Fibroblast of skin of right biceps (primary cell): ENCODE measurements at places on chromosomes 5 and 9.

- peak; percentile 91 for DNase-seq
Observed at GRCh38 chr5:34656001-34656699, at the start of gene RAI14. RAI14 (plus strand) TSS chr5:34656328; CDS start chr5:34686920, 30,592 bp downstream.

DNA sequence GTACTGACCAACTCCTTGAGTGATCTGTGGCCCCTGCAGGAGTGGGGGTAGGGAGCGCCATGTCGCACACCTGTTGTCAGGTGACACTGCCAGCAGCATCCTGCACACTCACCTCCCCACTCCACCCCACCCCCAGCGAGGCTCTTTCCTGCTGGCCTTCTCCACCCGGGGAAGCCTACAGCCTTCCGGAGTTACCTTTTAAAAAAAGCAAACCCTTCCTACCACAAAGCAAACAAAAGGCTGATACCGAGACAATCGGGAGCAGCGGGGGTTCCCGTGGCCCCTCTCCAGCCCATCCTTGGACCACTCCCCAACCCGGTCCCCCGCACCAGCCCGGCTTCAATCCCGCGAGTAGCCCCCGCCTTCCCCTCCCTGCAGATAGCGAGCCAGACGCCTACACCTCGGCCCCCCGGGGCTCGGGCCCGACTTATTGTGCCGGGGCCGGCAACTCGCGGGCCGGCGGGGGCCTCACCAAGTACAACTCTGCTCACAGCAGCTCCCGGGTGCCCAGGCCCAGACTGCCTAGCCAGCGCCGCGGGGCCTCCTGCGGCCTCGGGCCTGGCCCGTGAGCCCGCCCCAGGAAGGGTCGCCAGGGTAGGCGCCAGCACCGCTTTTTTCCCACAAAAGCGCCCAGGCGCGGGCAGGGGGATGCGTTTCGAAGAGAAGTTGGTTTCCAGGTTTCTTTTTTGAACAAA lies 724 bp downstream of the MACROH2A1 start:
- peak; percentile 36 for DNase-seq

DNA sequence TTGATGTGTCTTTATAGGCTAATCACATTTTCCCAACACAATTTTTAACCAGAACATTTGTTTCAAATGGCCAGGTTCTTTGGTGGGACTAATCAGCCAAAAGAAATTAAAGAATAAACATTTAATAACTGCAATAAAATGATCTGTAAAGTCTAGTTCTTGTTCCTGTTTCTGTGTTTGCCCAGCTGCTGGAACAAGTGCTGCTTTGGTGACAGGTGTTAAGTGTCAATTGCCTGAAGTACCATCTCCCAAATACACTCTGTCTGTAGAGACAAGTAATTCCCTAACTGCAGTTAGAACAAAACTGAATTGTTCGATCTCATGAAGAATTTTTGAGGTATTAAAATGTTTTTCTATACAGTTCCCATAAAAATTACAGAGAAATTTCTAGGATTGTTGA lies 402.3 kb upstream of the CHD1 start:
- no peak for DNase-seq

GRCh38 chr5:98514215-98514614 lies 259.2 kb upstream of the RGMB start:
- peak; percentile 46 for DNase-seq

DNA sequence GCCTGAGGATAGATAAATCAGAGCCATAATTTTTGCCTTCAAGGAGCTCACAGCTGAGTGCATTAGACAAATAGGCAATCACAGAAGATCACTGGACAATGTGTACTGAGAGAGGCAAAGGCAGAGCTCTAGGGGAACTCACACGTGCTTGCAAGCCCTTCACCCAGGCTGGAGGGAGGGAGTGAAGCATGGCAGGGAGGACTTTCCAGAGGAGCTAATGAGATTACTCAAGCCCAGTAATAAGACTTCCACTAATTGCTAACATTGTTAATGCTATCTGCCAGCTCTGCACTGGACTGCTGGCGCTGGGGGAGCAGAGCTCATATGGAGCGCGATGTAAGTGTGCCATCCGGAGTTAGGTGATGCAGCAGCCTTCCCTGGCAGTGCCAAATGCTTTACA lies 408.4 kb downstream of the NTRK2 start:
- DNase-seq = no peak

GRCh38 chr5:65151614-65152013 lies 330.1 kb downstream of the ADAMTS6 start:
- DNase-seq = no peak

- DNase-seq = peak; percentile 90
Observed at GRCh38 chr5:5342784-5343183, 79.7 kb upstream of the ICE1 start.

DNA sequence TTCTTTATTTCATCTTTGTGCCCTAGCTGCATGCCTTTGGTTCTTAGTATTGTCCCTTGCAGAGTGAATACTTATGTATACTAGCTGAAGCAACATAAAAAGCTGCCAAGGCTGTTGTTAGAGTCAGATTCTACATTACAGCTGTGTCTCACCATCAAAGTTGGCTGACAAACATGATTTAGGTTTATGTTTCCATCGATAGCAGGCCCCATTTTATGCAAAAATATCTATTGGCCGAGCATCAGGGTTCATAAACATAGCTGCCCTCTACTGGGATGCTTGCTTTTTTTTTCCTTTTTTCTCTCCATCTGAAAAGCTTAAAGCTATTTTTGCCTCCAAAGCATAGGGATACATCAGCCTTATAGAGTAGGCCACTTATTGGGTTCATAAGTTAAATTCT lies 68.0 kb downstream of the FAM174A start:
- no peak for DNase-seq

DNA sequence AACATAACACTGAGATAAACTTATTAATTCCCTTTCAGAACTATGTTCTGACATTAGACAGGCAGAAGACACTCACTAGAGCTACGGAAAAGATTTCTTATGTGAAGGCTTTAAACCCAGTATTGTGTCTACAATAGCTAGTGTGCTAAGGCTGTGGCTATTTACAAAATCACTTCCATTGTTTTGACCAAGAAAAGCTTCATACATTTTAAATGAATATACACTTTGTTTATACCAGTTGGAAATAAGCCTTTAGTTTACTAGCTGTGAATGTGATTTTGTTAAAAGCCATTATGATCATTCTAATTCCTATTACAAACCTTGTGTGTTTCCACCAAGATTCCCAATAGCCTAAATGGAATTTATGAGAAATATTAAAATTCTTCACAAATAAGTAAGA lies 83.0 kb downstream of the AGTPBP1 start:
- no peak for DNase-seq

GRCh38 chr5:96963267-96963666 lies 27.4 kb downstream of the LNPEP start:
- peak; percentile 81 for DNase-seq

GRCh38 chr5:42919600-42919999 lies 107.9 kb upstream of the SELENOP start:
- DNase-seq = no peak

DNA sequence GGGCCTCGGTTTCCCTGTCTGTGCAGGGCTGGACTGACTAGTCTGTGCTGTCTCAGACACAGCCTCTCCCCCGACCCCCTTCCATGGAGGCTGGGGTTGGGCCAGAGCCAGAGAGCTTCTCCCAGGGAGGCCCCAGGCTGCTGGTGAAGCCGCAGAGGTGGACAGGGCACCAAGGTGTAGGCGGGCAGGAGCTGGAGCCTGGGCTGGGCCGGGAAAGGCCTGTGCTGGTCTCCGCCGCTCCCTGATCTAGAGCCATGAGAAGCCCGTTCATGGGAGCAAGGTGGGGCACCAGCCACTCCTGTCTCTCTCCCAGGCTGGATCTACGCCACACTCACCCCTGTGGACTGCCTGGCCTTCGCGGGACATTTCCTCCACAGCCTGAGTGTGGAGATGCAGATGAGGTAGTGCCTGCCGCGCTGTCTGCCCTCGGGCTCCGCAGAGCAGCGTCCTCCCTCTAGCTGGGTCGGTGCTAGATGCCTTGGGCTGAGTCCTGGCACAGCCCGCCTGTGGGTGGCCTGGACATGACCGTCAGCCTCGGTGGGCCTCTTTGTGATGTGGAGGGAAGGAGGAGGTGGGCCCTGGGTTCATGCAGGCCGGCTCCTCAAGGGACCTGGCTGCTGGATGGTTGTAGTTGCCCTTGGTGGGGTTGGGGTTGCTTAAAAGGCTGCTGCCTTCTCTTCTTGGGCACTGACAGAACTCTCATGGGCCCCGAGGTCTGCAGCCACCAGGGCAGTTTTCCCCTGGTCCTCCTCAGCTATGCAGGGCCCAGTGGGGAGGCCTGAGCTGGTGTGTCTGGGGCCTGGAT lies 79.4 kb downstream of the PHF2 start:
- no peak for DNase-seq

DNA sequence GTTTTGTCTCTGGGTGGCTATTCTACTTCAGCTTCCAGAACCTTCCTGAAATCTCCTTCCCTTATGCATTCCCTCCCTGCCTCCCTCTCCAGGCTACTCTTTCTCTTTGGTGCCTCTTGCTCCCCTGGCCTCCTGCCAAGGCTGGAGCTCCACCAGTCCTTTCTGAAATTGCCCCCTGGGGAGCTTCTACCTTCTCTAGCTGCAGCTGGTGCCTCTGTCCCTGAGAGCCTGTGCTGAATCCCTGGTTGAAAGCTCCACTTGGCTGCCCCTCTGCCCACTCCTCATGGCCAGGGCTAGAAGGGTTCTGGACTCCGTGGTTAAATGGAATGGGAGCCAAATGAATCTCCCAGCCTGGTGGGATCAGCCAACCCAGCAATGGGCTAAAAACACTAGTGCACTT lies 80.1 kb downstream of the COL15A1 start:
- peak; percentile 78 for DNase-seq

DNA sequence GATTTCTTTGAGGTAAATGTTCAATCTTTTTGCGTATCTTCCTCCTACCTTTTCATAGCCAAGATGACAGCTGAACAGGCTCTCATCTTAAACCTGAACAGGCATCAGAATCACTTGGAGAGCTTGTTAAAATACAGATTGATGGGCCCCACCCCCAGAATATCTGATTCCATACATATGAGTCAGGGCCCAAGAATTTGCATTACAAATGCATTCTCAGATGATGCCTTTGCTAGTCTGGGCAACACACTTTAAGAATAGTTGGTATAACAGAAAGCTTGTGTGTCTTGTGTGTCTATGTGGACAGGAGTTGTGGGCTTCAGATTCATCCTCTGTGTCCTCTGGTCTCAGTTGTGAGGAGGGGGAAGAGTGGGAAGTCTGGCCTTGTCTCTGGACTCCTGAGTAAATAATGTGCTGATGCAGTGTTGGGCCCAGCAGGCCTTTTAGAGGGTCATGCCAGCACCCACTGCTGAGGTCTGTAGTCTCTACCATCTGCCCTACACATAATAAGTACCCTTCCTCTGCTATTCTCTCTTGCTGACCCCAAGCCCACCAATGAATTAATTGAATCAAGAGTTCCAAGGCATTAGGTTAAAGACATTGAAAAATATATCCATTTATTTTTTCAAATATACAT lies 43.1 kb downstream of the PTCD2 start:
- peak; percentile 90 for DNase-seq

- peak; percentile 91 for DNase-seq
Observed at GRCh38 chr5:140547508-140548299, at the start of gene EIF4EBP3. EIF4EBP3 (plus strand) TSS chr5:140547662; CDS start chr5:140547738, 76 bp downstream.

- DNase-seq = peak; percentile 79
Observed at GRCh38 chr5:52893105-52893504, 96.0 kb upstream of the ITGA2 start.

- no peak for DNase-seq
Observed at GRCh38 chr5:154538492-154538891, 60.5 kb upstream of the HAND1 start.

DNA sequence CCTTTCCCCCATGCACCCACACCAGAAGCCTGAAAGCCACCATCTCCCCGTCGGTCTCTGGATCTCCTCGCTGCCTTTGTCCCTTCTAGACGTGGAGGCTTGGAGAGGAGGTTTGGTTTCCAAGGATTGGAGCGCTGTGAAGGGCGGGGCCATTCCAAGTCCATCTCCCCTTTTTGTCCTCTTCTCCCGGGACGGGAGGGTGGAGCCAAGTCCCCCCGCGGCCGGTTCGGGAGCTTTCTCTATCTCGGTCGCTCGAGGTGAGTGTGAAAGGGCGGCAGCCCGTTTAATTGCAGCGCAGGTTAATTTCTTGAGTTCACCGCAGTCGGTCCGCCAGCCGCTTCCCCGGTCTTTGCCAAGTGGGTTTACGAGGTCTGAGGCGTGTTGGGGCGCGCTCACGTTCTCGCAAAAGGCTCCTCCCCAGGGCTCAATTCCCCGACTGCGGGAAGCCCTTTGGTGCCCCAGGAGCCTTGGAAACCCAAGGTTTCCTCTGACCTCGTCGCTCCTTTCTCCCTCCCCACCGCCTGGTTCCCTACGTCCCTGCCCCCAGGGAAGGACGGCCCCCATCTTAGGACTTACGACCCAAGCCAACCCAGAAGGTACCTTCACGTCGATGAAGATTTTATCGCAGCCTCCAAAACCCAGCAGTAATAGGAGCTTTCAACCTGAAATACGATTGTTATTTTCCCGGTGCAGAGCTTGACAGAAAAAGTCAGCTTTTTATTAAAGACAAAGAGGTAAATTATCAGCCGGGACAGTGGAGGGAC lies 2.8 kb upstream of the ZNF462 start:
- DNase-seq = peak; percentile 38

DNA sequence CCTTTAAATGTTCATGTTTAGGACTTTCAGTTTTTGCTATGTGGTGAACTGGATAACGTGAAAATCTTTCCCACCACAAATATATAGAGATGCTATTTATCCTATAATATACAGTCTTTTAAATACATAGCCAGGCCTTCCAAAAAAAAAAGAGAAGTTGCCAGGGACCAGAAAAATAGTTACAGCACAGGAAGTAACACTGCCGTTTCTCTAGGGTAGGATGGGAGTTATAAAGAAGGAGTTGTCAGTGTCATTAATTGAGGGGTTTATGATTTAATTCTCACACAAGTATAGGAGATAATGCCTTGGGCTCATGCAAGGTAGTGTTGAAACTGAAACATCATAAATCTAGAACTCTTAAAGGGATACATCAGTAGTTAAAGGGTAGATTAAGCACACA lies 83.9 kb downstream of the LRRC70 start:
- DNase-seq = no peak

GRCh38 chr9:94140791-94141790 lies 56.8 kb downstream of the PTPDC1 start:
- no peak for DNase-seq

- peak; percentile 3 for DNase-seq
Observed at GRCh38 chr9:100848726-100849125, 179.8 kb upstream of the PLPPR1 start.

- DNase-seq = peak; percentile 62
Observed at GRCh38 chr5:147613359-147613758, 103.5 kb upstream of the DPYSL3 start.

GRCh38 chr9:8491563-8491962 lies 692.0 kb upstream of the DMAC1 start:
- no peak for DNase-seq
